ENCODE measurements at places on chromosomes 6 and 20. TPM values are rescaled to one million over a fixed set of nuclear protein-coding genes. Genes with fewer than 3 reads are reported as not detected.

DNA sequence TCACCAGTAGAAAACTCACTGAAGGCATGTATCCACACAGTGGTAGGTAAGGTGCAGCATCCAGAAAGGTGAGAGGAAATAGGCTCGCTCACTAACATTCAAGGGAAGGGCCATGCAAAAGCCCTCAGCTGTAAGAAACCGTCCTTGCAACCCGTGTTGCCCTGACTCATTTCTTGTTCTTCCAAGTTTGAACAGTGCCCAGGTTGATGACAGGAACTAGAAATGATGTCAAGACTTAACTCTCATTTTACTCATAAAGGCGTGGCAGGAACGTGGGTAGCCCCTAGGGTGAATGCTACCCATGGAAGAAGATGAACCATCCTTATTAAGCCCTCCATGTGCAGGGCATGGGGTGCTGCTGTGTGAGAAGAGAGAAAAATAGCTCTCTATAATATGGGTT lies 187.6 kb downstream of the CD83 start:
- DNase-seq: no peak

Gene AGER
- 6.1 TPM for total RNA-seq

DNA sequence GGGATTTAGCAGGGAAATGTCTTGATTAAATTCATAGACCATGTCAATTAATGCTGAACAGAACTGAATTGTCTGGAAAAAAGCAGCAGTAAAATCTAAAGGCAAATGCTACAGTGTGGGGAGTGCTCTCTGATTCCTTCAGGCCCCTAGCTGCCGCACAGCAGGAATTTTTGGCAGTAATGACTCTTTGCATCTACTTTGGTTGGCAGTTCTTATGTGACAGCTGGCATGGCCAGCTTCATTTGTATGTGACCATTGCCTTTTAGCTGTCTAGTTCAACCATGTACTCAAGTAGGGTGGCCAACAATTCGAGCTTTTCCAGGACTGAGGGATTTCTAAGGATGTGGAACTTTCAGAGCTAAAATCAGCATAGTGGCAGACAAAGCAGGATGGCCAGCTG lies 499.1 kb upstream of the MAN1A1 start:
- DNase-seq: no peak

Gene RAB44
- not detected for total RNA-seq

GRCh38 chr6:119200512-119201175 lies 122.2 kb upstream of the FAM184A start:
- DNase-seq: no peak

DNA sequence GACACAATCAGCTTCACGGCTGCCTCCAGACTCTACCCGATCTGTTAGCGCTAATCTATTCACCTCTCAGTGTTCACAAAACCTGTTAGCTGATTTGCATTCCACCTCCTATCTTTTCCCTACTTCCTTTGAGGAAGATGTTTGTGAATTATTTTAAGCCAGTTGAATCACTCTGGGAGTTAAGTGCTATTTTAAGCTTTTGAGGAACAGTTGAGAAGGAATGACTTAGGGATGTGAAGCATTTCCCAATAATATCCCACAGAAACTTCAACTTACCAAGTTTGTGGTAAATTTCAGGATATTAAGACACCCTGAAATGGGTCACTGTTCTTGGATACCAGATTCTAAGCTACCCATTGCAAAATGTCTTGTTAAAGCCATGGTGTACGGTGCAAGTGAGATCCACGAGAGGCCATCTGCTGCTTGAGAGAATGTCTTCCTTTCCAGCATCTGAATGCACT lies 145.2 kb upstream of the CITED2 start:
- no peak for DNase-seq
